Jurkat, Clone E6-1 (cell line): ENCODE measurements at places on chromosomes 6 and 20.
A peak's percentile ranks its signal among the peaks of the same experiment; 100 is the strongest.

DNA sequence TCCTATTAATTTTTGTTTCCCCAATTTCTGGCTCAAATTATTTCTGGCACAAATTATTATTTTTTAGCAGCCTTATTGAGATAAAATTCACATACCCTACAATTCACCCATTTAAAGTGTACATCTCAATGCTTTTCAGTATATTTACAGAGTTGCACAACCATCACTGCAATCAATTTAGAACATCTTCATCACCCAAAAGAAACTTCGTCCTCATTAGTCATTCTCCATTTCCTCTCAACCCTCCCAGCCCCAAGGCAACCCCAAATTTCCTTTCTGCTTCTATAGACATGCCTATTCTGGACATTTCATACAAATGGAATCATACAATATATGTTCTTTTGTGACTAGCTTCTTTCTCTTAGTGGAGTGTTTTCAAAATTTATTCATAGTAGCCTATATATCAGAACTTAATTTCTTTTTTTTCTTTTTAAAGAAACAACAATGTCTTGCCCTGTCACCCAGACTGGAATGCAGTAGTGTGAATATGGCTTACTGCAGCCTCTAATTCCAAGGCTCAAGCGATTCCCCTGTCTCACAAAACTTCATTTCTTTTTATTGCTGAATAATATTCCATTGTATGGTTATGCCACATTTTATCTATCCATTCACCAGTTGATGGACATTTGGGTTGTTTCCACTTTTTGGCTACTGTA, 84.5 kb downstream of the DNAH8 start:
- no peak for DNase-seq

DNA sequence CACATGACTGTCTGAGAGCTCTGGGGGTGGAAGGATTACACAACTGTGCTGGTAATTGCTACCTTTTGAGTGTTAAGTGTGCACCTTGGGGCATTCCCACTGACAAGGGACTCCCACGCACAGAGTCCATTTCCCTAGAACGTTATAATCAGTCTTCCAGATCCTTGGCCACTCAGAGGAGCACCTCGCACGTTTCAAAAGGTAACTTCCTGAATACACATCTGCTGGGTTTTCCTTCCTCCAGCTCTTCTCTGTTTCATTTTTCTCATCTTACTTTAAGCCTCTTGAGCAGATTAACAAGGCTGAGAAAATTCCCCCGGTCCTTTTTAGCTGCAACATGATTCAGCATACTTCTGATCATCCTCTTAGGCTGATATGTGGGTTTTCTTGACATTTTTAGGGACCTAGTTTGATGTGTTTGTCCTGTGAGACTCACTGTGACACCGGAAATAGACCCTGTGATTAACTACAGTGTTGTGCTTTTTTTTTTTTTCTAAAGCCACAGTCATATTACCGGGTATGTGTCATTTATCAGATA, 98.4 kb upstream of the DUSP22 start:
- DNase-seq, result no peak

DNA sequence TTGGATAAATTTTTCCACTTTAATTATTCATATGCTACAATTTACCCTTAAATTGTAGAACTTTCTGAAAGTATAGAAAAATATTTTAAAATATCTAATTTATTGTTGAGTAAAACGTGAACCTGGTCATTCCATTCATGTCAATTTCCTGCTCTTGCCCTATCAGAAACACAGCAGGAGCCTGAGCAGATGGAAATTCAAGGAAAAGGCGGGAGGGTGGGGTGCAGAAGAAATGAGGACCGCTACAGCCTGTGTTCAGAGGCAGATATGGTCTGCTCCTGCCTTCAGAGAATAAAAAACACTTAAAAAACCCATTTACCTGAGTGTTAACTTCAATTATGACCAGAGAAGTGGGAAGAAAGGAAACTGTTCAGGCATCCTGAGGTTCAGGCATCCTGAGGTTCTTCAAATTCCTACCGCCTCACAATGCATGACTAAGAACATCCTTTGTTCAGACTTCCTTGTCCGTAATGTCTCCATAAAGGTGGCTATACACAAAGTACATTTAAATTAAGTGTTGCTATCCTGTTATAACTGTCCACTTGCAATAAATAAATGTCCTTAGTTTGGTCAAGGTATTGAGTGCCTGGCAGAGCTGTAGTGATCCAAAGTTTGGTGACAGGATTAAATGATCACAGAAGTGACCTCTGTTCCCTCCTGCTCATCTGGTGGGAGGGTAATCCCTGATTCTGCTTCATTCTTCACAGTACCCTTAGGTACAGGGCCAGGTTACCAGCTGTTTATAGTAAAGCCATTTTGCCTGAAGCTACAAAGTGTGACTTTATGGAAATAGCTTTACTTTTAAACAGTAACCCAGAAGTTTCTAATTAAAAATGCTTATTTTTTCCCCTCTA, 109.1 kb downstream of the MAN1A1 start:
- DNase-seq, result no peak

- DNase-seq, result no peak
Measured at GRCh38 chr6:158053377-158054313, 72.0 kb downstream of the SYNJ2 start.

DNA sequence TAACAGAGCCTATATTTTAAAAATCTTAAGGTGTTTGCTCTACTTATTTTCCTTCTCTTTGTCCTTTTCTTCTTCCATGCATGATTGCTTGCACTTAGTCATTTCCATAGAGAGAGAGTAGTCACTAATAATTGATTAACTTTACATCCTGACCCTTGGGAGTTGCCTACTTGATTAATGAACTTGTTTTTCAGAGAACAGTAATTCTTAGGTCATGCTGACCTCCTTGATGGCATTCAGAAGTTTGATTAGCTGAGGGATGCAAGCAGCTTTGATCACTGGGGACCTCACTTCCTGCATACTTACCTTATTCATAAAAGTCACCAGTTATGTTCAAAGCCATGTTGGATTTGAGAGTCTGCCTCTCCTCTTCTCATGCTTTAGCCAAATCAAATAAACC, 715.6 kb upstream of the ID4 start:
- no peak for DNase-seq

DNA sequence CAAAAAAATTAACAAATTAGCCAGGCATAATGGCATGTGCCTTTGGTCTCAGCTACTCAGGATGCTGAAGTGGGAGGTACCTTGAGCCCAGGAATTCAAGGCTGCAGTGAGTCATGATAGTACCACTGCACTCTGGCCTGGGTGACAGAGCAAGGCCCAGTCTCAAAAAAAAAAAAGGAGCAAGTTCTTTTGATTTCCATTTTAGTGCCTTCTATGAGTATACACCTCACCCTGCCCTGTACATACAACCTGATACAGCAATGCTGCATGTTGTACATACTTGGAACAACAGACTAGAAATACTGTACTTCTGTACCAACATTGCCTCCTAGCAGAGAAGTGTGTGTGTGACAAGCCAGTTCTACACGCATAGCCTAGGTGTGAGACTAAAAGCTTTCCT, 97.3 kb upstream of the CARMIL1 start:
- no peak for DNase-seq

GRCh38 chr6:14867802-14868201, 378.1 kb upstream of the JARID2 start:
- no peak for DNase-seq

DNA sequence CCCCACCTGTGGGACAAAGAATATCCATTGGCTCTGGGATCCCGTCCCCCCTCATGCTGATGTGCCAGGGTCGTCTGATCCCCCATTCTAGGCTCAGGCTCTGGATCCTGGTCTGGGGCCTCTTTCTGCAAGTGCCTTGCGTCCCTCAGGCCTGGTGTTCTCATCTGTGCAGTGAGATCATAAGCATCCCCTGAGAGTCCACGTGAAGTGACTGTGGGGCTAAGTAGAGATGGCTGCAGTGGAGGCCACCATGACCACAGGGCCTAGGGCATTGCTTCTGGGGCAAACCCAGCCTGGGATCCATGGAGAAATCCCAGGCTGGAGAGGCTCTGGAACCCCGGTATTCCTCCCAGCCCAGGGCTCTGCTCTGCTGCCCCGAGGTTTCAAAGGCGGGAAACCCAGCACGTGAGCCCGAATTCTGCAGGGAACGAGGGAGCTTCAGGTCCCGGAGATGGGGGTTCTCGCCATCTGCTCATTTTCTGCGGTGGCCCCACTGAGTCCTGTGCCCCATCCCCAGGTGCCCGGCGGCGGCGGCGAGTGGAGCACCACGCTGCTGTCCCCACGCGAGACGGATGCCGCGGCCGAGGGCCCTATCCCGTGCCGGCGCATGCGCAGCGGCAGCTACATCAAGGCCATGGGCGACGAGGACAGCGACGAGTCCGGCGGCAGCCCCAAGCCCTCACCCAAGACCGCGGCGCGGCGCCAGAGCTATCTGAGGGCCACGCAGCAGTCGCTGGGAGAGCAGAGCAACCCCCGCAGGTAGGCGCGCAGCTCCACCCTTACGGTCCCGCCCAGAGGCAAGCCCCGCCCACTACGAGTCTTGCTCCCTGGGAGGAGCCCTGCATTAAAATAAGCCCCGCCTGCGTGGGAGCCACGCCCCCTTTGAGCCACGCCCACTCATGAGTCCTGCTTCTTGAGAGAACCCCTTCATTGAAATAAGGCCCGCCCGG, 105.5 kb upstream of the MYL9 start:
- DNase-seq, result peak; percentile 37

- DNase-seq, result no peak
Measured at GRCh38 chr6:70163795-70164194, 139.1 kb downstream of the COL9A1 start.

DNA sequence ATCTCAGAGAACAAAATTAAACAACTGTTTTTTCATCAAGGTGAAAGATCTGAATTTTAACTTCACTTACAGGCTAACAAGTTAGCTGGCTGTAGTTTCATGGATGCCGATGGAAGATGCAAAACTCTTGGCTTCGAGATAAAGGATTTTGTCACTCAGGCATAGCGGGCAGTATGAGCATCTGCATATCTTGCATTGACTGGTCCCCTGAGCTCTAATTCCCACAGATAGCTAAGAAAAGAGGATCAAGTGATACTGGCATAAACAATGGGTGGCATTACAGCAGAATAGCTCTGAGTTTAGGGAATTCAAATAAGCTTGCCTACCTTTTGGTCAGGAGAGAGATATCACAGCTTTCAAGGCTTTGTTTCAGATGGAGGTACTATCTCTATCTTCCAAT, 1.8 kb upstream of the CLVS2 start:
- no peak for DNase-seq

DNA sequence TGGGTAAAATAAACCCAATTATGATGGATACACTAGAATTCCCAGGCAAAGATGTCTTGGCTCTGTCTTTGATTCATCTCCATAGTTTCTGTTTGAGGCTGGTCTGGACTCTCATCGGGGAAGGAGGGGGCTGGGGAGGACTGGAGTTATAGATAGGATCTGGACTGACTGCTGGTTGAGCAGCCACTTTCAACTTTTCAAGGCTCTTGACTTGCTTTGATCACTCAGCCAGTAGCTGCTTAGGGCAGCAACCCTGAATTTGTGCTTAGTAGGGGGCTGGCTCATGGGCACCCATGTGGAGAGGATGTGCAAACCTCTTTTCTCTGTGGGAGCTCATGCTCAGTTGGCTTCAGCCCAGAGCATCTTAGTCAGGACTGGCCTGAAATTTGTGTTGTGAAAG, 114.0 kb upstream of the NEDD9 start:
- no peak for DNase-seq

DNA sequence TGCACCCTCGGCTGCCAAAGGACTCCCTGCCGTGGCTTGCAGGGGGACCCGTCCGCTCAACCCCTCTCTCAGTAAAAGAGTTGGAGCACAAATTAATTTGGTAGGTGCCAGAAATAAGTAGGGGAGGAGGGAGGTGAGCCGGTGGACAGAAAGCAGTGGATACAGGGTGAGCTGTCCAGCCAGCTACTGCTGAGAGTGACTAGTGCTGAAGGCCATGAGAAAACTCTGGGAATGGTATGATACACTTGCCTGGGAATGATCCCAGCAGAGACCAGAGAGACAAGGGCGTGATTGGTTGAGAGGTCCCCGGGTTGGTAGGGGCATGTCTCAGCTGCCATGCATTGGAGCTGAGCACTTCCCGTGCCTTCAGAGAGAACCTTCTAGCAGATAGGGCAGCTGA, 15.7 kb downstream of the FOXQ1 start:
- no peak for DNase-seq

GRCh38 chr6:246352-246751, 45.9 kb upstream of the DUSP22 start:
- no peak for DNase-seq

DNA sequence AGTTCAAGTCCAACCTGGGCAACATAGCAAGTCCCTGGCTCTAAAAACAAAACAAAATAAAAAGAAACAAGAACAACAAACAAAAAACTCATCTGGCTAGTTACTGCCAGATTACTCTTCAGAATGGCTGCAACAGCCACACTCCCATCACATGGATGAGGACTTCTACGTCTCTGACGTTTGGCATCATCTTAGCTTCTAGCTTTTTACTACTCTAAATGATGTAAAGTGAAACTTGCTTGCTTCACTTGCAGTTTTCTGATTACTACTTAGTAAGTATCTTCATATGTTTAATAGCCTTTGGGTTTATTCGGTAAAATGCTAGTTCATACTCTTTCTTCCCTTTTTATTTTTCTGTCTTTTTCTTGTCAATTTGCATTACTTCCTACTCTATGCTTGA, 161.1 kb upstream of the CARMIL1 start:
- DNase-seq, result no peak

- no peak for DNase-seq
Measured at GRCh38 chr6:126444659-126445273, 104.9 kb downstream of the CENPW start.

GRCh38 chr6:41454189-41454789, 91.9 kb upstream of the FOXP4 start:
- no peak for DNase-seq

DNA sequence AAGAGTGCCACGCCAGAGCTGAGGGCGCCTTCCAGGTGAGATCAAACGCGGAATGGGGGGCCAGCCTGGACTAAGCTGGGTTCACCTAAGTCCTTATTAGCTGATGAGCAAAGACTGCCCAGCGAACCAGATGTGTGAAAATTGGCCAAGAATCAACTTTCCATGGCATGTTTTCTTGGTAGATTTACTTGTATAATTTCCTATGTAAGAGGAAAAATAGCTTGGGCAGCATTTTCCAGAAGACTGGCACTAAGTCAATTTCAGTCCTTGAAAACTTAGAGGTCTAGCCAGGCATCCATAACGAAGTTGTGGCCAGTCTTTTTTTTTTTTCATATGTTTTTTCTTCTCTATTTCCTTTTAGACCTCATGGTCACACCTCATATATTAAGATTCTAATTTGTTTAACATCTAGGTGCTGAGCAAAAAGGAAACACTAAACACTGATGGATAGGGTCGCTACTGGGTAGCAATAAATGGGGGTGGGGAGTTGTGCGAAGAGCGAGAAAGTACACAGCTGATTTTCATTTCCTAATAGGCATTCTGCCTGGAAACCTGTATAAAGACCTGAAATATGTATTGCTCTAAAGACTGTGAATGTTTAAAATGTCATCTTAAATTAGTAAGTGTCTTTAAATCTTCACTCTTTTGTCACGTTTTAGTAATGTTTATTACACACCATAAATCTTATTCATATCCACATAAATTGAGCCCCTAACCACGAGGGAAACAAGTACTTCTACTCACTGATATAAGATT, 188.8 kb downstream of the CD83 start:
- no peak for DNase-seq

GRCh38 chr6:122268394-122268793, 131.1 kb upstream of the HSF2 start:
- no peak for DNase-seq
